HepG2 (cell line): ENCODE measurements at places on chromosomes 7 and 10.

GRCh38 chr10:52359441-52359840, 45.4 kb downstream of the DKK1 start:
- no peak for DNase-seq

DNA sequence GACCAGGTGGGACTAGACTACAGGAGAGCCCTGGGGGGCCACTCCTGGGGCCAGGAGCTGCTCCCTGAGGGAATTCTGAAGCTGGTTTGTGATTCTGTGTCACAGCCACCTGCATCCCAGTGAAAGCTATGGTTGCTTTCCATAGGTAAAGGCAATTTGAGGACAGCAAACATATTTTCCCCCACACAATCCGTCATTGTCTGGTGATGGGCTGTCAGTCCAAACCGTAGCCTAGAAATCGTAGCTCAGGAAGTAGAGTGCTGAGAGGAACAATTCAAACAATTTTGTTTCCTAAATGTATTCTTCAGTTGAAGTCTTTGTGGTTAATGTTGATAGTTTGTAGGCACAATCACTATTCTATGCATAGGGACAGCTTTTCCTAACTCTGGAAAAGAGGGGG, 106.0 kb upstream of the INSYN2A start:
- DNase-seq: peak; percentile 43

DNA sequence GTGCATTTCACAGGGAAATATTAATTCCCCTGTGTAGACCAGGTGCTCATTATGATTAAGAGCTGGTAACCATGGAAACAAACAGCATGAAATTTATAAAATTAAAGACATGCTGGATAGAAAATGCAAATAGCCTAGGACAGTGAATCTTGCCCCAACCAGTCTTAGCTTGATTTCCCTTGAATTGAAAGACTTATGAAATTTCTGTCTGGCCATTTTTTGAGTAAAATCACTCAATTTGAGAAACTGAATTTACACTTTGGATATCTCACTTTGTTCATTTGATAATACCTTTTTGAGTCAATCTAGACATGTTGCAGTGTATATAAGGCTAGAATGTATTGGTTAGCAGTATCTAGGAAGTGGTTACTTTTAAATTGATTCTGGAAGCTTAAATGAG, 4.4 kb upstream of the SMIM30 start:
- DNase-seq: no peak

DNA sequence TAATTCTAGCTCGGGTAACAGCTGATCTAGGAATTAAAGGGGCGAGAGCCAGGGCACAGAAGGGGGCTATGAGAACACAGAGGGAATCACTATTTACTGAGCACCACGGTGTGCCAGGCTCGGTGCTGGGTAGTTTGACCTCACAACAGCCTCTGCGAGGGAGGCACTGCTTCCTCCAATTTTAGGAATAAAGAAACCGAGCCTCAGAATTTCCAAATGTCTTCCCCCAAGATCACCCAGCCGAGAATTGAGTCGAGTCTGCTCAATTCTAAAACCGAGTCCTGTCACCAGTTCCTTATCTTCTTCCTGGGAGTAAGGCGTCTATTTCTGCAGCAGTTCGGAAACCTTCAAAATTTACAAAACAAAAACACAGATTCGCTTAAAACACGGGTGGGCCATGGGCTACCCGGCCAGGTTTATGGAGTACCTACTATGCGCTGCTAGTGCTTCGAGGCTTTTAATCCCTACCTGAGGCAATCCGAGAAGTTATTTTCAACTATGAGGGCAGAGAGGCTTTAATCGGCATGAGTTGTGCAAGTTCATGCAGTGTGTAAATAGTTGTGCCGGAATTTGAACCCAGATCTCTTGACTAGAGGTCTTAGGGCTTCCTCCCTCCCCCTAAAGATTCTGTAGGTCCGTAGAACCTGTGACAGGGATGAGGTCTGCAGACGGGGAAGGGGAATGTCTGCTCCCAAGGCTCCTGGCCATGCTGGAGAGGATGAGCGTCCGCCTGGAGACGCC, 872 bp upstream of the HMX2 start:
- peak; percentile 13 for DNase-seq

DNA sequence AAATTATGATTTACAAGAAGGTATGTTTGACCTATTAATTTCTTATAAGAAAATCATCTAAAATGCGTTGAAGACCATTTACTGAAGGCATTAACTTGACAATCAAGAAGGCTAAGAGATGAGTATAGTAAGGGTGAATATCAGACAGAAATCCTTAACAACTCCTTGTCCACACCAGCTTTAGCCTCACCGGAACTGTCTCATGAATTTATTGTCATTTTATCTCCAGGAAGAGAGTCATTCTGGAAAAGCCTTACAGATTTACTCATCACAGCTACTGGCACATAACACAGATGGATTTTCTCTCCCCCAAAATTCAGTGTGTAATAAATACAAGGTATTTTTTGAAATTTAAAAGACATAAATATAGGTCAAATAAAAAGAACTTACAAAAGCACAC, 129.4 kb upstream of the LSM8 start:
- no peak for DNase-seq

- no peak for DNase-seq
Observed at GRCh38 chr7:18206331-18206730, 178.7 kb upstream of the PRPS1L1 start.

GRCh38 chr7:129536323-129536722, 34.0 kb downstream of the SMKR1 start:
- no peak for DNase-seq

GRCh38 chr10:63562857-63563256, 41.7 kb downstream of the REEP3 start:
- DNase-seq: no peak

DNA sequence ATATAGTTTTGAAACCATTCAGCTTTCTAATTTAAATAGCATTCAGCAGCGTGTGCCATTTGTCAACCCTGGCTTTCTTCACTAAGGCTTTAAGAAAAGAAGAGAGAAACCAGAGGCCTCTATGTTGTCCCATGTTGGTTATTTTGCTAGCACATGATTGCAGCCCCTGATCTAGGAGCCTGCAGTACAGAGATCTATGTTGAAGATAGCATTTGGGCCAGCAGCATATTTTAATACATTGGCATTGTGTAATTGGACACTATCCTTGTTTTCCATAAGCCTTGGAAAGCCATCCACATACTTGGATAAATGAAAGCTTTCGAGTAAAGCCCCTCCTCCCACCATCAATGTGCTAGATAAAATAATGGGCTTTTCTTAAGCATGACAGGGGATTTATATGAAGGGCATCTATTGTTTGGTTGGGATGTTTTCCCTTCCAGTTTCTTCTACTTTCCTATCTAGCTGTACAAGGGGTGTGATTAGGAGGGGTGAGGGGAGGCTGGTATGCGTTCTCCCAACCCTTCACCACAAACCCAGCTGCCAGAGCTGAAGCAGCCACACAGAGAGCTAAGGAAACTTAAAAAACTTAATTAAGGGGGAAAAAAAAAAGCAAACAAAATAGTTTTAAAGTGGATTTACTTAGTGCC, 23.1 kb upstream of the SDHAF3 start:
- no peak for DNase-seq

DNA sequence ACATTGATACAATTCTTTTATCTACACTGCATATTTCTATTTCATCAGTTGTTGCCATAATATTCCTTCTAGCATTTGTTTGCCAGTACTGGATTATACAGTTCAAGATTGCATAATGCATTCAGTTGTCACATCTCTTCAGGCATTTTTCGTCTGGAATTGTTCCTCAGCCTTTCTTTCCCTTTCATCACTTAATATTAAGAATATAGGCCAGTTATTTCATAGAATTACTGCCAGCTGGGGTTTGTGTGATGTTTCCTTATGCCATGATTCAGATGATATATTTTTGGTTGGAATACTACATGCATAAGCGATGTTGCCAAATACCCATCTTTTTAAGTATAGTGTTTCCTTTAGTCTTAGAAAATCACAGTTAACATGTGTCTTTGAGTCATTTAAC, 20.8 kb downstream of the KIFBP start:
- no peak for DNase-seq

DNA sequence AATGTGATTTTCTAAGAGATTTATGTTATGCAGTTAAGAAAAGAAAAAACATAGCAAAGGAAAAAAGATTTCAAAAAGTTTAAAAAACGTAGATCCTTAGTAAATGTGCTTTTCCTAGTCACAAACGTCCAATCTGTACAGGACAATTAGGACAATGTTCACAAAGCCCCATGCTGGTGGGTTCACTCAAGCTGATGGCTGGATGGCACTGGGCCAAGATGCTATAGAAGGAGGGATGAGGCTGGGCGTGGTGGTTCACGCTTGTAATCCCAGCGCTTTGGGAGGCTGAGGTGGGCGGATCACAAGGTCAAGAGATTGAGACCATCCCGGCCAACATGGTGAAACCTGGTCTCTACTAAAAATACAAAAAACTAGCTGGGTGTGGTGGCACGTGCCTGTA, 22.1 kb downstream of the SVIL start:
- DNase-seq: no peak

DNA sequence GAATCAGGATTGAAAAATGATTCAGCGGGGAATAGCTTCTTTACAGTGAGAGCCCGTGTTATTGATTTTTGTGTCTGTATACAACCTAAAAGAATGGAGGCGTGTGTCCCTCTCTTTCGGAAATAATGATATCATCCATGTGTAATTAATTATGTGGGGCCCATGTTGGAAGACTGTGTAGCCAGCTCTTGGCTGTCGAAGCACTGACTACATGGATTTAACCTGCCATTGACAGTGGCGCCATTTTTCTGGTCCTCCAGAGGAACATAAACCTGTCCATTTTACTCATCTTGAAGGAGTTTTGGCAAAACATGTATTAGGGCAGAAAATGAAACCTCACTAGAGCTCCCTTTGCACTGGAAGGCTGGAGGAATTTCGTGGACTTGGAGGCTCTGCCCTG, 119.6 kb downstream of the ITIH5 start:
- no peak for DNase-seq

DNA sequence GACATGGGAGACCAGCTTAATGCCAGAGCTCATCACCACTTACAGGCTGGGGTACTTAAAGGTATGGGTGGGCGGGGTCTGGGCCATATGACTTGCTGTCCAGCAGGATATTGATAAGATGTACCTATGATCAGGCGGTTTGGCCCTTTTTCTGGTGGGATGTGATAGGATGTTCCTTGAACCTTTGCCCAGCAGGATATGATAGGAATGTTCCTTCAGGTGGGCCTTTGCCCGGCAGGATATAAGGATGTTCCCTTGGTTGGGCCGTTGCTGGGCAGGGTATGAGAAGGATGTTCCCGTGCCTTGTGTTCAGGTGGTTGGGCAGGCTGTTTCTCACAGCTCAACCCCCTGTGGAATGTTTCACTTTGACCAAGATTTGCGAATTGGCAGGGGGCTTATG, 187.2 kb upstream of the CXCL12 start:
- DNase-seq: no peak

DNA sequence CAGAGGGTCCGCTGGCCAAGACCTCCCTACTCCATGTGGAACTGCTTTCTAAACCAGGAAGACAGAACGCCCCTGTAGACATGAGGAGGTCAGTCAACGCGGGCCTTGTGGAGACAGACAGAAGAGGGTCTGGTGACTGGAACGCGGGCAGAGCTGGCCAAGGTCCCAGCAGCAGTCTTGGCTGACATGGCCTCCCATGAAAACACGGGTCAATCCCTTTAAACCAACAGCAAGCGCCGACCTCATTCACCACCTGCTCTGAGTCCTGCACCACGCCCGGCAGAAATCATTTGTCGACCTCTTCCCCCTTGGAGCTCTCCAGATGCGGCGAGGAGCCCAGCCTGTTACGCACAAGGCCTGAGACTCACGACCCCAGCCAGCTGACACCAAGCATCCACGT, 78.5 kb downstream of the ZRANB1 start:
- no peak for DNase-seq

DNA sequence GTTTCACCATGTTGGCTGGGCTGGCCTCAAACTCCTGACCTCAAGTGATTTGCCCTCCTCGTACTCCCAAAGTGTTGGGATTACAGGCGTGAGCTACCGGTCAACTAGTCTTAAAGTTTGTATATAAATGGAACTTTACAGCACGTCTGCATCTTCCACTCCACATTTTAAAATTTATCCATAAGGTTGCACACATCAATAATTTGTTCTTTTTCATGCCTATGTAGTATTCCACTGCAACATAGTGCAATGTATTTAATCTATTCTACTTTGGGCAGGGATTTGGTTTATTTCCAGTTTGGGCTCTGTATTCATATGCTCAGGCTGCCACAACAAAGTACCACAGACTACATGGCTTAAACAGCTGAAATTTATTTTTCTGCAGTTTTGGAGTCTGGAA, 90.0 kb downstream of the NPTX2 start:
- DNase-seq: no peak

- DNase-seq: no peak
Observed at GRCh38 chr7:81926154-81926553, 156.3 kb upstream of the HGF start.

DNA sequence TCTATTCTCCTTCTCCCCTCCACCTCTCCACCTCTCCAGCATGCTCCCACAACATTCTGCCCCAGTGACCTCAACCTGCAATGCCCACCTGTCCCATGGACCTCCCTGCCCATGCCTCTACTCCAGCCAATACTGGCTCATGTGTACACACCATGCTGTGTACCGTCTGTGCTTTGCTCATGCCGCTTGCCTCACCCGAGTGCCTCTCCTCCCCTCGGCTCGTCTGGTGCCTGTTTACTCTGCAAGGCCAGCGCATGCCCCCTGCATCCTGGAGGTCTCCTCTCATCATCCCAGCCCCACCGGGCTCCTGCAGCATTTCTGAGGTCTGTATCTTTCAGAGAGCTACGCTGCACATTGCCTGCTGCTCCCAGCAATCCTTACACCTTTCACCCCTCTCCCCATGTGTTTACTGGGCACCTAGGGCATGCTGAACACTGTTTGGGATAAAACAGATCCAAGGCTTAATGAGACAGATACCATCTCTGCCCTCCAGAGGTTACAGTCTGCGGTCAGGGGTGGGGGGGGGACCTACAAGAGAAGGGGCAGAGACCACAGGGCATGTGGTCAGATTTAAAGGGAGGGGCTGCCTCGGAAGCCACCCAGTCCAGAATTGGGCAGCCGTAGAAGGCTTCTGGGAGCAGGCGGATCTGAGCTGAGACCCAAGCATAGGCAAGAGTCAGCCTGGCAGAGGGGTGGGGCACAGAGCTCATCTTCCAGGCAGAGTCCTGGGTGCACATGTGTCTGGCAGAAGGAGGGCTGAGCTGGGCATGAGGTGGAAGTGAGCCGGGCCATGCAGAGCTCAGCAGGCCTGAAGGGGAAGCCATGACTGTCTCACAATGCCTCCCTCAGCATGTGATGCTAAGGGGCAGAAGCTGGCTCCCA, 29.6 kb upstream of the PSAP start:
- peak; percentile 60 for DNase-seq

DNA sequence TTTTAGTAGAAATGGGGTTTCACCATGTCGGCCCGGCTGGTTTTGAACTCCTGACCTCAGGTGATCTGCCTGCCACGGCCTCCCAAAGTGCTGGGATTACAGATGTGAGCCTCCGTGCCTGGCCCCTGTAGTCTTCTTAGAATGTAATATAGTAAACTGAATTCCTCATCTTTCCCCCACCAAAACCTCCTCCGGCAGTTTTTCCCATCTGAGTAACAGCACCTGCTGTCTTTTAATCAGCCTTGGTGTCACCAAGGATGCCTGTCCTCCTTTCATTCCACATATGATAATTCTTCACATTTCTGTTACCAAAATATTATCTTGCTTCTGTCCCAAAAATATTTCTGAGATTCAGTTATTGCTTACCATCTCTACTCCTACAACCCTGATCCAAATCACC, 80.2 kb downstream of the ZEB1 start:
- DNase-seq: no peak
